ENCODE measurements at places on chromosomes 4 and X.
A peak's percentile ranks its signal among the peaks of the same experiment; 100 is the strongest.

DNA sequence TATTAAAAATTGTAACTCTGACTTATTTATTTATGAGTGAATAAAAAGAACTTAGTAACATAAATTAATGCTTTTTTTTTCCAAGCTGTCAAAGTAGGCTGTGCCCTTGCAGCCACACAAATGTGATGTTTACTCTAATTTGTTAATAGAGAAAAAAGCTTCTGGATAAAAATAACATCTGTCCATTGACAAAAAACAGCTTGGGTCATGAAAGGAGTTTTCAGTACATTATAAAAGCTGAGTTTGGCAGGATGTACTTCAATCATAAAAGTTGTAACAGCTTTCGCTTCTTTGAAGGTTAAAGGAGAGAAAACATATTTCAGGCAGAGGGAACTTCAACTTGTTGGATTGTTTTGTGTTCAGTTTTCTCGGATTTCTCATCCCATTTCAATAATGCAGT, 105.6 kb downstream of the SLC4A4 start:
- DNase-seq = no peak

DNA sequence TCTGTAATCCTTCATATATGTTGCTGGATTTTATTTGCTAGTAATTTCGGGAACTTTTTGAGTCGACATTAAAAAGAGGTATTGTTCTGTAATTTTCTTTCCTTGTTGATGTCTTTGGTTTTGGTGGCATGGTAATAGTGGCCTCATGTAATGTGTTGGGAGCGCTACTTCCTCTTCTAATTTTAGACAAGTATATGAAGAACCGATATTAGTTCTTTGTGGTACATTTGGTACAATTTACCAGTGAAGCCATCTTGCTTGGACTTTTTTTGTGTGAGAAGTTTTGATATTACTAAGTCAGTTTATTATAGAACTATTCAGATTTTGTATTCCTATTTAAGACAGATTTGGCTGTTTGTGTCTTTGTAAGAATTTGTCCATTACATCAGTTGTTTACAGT, 669.2 kb upstream of the AADAT start:
- DNase-seq = no peak

DNA sequence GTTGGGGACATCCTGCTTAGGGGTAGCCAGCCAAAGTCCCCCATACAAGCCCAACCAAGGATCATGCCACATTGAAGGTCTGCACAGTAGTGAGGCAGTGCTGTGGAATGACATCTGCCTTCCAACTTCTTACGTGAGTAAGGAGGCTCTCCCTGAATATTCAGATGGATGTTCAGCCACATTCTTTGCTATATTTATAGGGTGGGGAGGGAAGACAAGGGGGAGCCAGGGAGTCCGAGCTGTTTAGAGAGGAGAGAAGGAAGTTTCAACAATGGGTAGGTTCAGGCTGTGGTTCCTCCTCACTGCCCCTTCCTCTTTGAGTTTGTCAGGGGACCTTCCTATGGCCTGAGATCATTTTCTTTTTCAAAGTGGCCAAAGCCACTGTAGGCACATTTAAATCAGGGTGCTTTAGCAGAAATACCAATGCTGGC, 29.8 kb downstream of the MSN start:
- no peak for DNase-seq

DNA sequence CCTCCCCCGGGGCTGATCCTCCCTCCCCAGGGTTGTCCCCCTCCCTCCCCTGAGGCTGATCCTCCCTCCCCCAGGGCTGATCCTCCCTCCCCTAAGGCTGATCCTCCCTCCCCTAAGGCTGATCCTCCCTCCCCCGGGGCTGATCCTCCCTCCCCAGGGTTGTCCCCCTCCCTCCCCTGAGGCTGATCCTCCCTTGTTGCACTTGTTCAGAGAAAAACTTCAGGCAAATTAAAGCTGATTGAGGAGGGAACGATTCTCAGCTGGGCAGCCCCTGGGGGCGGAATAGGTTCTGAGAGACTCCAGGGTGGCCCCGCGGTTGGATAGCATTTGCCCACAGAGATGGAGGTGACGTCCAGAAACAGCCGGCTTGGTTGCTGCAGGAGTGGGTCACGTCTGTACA, 110.7 kb upstream of the ADRA2C start:
- no peak for DNase-seq

- DNase-seq = no peak
These were observed 322.8 kb upstream of the PPARGC1A start for GRCh38 chr4:24212642-24213041.

DNA sequence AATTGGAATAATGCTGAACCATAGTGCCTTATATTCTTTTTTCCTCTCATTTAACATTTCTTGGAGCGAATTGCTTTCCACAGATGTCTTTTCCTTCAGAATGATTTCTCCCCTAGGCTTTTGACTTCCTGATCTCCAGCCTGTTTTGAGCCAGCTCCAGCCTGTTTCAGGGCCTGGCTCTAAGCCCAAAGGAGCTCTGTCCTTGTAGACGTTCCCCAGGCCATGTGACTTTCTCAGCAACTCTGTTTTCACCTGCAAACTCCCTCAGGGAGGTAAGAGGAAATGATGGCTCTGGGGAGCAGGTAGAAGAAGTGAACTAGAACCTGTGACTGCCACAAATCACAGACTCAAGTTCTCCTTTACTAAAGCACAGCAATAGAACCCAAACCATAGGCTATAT, 89.1 kb downstream of the AKAP4 start:
- DNase-seq = peak; percentile 59

Measured in transverse colon (tissue), 4 donors.